BJ (cell line): ENCODE measurements at places on chromosomes 1 and 21. TPM values are rescaled to one million over a fixed set of nuclear protein-coding genes. Genes with fewer than 3 reads are reported as not detected.

DNA sequence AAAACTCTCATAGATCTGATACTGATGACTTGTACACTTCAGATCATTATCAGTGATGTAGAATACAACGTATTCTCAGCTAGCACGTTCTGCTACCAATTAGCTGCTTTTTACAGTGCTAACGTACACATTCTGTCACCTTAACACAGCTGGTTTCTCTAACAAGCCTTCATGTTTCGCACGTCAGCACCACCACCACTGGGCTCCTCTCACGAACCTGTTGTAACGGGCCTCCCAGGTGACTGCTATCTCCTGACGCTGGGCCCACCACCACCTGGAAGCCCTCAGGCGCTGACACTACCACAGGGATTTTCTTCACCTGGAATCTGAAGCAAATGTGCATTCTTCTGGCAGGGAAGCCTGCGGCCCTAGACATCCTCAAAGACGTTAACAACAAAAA, 19.8 kb downstream of the TOMM20 start:
- no peak for DNase-seq

GRCh38 chr1:119799003-119799402, 12.3 kb downstream of the REG4 start:
- DNase-seq: no peak

- no peak for DNase-seq
Measured at GRCh38 chr1:30330644-30331043, 392.7 kb downstream of the MATN1 start.

DNA sequence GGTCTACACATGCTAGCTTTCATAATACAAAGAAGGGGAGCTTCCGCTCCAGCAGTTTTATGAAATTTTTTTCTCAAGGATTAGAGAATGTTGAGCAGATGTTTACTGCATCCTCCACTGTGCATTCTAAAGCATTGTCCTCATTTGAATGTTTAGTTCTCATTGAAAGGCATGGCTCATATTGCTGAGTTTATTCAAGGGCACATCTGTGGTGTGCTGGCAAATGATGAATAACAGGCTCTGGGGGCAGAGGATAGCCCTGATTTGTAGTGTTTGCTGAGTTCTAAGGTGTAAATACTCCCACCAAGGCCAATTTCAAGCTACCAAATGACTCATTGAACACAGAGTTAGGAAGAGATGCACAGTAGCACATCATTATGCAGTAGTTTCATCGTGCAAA, 303.2 kb upstream of the FAM78B start:
- DNase-seq: no peak

GRCh38 chr1:152189657-152190442, 30.8 kb upstream of the RPTN start:
- DNase-seq: no peak

DNA sequence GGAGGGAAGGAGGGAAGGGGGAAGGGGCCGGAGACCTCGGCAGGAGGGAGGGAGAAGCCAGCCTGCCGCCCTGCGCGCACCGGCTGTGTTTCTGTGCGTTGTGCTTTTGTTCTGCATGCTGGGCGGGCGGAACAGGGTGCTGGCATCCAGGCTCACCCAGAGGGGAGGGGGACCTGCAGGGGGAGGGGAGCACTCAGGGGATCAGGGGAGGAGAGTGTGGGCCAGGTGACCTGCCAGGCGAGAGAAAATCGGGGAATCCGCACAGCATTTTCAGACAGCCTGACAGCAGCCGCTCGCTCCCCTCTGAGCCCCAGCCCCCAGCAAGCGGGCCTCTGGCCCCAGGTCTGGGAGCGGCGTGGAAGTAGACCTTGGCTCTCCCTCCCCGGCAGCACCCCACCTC, 54.7 kb downstream of the RIPK4 start:
- DNase-seq: no peak

GRCh38 chr1:77831566-77831965, 52.1 kb downstream of the MIGA1 start:
- DNase-seq: no peak

DNA sequence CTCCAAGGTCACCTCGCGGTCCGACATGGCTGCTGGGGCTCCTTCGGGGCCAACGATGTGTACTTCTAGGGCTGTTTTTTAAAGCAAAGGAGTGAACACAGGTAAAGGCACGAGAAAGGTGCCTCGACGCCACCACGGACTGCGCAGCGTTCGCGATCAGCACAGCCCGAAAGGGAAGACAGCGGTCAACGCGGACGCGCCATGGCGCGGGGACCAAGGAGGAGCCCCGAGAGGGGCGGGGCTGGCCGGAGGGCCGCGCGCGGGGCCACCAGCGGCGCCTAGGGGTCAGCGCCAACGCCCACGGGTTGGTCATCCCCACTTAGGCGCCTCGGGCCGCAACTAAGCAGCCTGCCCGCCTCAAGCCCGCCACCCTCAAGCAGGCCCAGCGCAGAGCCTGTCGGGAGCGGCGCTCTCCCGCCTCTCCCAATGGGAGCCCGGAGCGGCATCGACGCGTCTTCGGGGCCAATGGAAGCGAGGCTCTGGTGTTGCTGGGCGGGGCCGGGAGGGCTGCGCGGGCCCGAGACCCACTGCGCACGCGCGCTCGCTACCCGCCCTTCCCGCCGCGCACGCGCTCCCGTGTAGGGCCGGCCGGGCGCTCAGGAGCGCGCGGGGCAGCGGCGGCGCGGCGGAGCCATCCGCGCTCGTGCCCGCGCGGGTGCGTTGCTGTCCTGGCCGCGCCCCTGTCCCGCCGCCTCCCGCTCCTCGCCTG, at the start of gene DIP2A:
DIP2A (plus strand) TSS at position 577 of the 709 bp plus-strand sequence. CDS start 241 bp downstream, outside the sequence.
- peak; percentile 78 for DNase-seq

DNA sequence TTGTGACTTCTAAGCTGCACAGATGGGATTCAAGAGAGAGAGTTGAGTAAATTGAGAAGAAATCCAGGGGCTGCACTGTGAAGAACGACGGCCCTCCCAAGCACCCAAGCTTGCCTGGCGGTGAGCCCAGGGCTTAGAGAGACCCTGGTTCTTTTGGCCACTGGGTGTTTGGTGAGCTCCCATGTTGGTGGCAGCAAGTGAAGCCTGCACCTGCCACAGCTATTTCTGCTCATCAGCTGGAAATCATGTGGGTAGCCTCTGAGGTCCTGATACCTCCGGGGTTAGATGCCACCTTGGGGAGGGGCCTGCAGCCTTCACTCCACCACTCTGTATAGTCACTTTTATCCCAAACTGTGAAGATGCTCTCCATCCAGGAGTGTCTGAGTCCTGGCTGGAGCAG, 6.2 kb upstream of the BTG2 start:
- no peak for DNase-seq

- DNase-seq: no peak
Measured at GRCh38 chr1:68223687-68224086, 8.6 kb downstream of the WLS start.

- DNase-seq: no peak
Measured at GRCh38 chr1:86184426-86184825, 27.9 kb upstream of the COL24A1 start.

DNA sequence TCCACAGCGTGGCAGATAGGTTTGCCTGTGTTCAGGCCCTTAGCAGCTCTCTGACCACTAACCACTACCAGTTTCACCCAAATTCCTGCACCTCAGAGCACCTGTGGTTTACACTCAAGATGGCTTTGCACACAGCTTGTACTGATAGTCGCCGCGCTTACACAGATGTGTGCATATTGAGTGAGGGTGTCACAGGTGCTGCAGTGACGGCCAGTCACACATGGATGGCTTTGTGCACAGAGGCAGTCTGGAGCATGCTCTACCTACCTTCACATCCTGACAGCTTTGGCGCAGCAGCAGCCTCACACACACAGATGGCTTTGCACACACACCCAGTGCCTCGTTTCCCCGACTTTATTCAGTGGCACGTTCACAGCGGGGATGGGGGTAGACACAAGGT, 7.5 kb downstream of the DMAP1 start:
- no peak for DNase-seq

DNA sequence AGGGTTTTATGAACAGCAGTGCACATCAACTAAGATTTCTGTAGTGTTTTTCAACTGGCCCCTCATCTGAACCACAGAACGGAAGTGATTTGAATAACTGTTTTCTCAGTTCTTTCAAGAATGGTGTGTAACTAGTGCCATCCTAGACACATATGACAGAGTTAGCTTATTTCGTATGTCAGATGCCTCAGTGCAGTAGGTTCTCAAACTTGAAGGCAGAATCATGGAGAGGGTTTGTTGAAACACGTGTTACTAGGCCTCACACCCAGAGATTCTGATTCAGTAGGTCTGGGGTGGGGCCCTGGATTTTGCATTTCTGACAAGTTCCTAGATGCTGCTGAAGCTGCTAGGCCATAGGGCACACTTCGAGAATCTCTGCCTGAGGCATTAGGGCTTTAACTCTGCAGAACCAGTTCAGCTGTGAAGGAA, 49.0 kb downstream of the SCCPDH start:
- DNase-seq: no peak

GRCh38 chr1:64051796-64052195, 151.6 kb upstream of the UBE2U start:
- no peak for DNase-seq

GRCh38 chr1:45512641-45513054, 9.0 kb downstream of the PRDX1 start:
- no peak for DNase-seq

DNA sequence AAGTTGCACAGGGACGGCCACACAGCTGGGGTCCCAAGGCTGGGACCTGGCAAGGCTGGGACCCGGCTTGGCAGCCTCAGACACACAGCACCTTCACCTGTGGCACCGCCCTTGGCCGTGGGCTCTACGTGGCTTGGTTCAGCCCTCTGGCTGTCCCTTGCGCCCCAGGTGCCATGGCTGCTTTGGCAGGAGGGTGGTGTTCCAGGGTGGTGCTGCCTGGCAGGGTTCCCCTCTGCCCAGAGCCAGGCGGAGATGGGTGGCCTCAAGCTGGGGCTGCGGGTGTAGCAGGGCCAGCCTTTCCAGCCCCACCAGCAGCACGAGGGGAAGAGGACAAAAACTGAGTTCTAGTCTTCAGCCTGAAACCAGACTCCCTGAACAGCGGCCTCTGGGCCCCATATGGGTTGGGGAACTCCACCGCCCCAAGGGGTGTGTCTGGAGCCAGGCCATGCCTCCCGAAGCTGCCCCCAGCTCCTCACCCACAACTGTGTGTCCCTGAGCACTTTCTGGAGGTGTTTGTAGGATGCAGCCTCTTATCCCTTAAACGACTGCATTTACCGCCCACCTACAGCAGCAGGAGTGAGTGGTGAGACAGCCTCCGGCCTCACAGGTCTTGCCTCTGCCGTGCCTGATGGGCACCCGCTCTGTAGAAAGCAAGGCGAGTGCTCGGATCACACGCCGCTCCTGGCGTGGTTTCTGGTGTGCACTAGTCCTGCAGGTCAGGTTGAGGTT, 92.3 kb downstream of the PDE9A start:
- DNase-seq: no peak

GRCh38 chr21:25551569-25551968, 55.7 kb downstream of the MRPL39 start:
- DNase-seq: no peak

DNA sequence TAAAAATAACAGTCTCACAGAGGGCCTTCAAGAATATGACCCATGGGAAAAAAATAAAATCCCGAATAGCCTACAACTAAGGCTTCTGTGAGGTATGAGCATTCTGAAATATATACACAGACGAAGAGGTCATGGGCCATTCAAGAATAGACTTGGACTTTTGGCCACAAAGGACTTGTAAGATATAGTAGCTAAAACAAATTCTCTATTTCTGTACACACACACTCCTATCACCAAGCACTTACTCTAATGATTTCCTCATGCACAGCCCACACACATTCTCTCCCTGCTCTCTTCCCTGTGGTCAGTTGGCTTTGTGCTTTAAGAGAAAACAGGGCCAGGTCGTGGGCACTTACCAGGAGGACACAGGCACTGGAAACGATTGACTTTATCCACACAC, 69.7 kb upstream of the ADAM30 start:
- DNase-seq: no peak

DNA sequence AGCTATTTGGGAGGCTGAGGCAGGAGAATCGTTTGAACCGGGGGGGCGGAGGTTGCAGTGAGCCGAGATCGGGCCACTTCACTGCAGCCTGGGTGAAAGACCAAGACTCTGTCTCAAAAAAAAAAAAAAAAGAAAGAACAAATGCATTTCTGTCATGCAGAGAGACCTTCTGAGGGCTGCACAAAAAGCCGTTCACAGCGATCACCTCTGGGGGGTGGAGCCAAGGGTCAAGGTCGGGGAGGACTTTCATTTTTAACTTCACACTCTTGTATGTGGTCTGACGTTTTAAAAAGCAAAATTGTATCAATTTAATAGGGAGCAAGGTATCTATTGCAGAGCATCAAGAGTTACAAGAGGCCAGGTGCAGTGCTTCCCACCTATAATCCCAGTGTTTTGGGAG, 26.6 kb upstream of the CLDN14 start:
- no peak for DNase-seq

- no peak for DNase-seq
Measured at GRCh38 chr1:178220094-178220493, 126.2 kb downstream of the RASAL2 start.

- DNase-seq: no peak
Measured at GRCh38 chr1:196690582-196690981, 38.7 kb downstream of the CFH start.

GRCh38 chr1:151157067-151157531, 650 bp downstream of the TNFAIP8L2 start:
- DNase-seq: no peak

- peak; percentile 77 for DNase-seq
Measured at GRCh38 chr1:206753141-206753540, 17.4 kb upstream of the IL19 start.

Gene C8A
- polyA plus RNA-seq: not detected in 2 replicates

Gene CIART
- polyA plus RNA-seq: 17.2 and 18.7 TPM in 2 replicates

Gene NUP210L
- not detected in 2 replicates for polyA plus RNA-seq

Gene DISP3
- polyA plus RNA-seq: 0.02 TPM in 1 of 2 replicates, not detected in the other

Gene LDLRAP1
- polyA plus RNA-seq: 17.1 and 27.2 TPM in 2 replicates

Gene LYPD8
- not detected in 2 replicates for polyA plus RNA-seq

Gene OR2L5
- polyA plus RNA-seq: not detected in 2 replicates

Gene GNL2
- 43.6 and 54.5 TPM in 2 replicates for polyA plus RNA-seq

Gene ZNF593OS
- not detected in 2 replicates for polyA plus RNA-seq
